CD4-positive, alpha-beta T cell (primary cell): ENCODE measurements at places on chromosomes 7 and 10. TPM values are rescaled to one million over a fixed set of nuclear protein-coding genes. Genes with fewer than 3 reads are reported as not detected.

DNA sequence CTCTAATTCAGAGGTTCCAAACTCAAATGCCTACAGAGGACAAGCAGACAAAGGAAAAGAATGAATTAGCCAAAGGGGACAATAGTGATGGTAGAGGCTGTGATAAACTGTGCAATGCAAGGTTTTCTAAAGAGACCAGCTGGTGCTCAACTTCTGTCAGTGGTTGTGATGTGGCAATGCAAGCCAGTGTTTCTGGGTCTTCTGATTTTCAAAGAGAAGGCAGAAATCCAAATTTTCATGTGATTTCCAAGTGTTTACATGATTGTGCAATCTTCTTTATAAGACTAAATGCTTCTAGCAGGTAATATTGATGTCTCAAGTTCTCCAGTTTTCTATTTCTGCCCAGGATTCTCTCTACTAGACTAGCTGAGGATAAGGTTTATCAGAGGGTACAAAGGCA lies 135.9 kb downstream of the PCDH15 start:
- no peak for DNase-seq

LFNG gene
- total RNA-seq, result 99.8 TPM

DNA sequence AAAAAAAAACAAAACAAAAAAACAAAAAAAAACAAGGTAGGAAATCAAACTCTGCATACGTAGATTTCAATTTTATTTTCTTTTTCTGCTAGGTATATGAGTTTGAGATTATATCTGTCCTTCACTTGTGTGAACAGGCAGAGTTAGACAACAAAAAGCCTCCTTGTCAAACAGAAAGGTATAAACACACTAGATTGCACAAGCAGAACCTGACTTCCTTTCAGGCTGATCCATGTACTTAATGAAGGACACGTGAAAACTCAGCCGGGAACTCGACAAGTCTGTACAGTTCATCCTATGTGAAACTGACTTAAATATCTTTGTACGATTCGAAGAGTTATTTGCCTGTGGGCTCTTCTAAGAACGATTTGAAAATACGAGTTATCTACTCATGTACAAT lies 254.1 kb downstream of the ARL4A start:
- DNase-seq, result no peak

DNA sequence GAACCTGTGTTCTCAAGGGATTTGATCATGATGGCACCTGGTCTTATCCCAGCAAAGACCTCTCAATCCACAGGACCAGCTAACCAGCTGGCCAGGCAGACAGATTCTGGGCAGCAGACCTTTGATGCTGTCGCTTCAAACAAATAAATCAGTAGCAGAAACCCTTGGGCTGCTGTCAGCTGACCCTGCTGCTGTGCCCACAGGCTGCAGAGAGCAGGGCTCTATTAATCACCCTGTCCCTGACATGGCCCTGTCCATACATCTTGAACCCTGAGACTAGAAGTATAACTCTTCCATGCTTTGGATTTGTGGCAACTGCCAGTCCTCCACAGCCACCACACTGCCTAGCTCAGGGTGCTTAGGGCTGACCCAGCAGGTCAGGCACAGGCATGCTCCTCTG lies 244.1 kb upstream of the PODXL start:
- no peak for DNase-seq

DNA sequence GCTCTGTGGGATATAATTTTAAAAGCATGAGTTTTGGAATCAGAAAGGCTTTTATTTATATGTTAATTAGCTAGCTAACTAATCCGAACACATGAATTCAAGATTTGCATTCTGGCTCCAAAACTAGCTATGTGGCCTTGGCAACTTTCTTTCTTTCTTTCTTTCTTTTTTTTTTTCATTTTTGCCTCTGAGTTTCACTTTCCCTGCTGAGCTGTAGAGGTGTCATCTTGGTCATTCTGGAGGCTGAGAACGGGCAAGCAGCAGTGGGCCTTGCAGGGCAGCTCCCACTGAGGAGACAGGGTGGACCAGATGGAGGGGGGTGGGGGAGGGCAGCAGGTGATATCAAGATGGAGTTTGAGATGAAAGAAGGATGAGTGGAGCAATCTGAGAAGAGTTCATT lies 24.8 kb upstream of the SFMBT2 start:
- DNase-seq, result no peak

GRCh38 chr10:126628746-126629145 lies 41.7 kb downstream of the C10orf90 start:
- DNase-seq, result no peak

ABCC2 gene
- 3.4 TPM for total RNA-seq
